ENCODE measurements at places on chromosomes 5 and 9.

GRCh38 chr9:38392235-38393127 is at the start of gene ALDH1B1:
Gene ALDH1B1, plus strand, starts transcription at chr9:38392702. Its CDS starts 3,047 bp downstream, at chr9:38395749.
- DNase-seq = peak; percentile 53

- no peak for DNase-seq
These were observed 5.6 kb upstream of the IL7R start for GRCh38 chr5:35850967-35851680.

DNA sequence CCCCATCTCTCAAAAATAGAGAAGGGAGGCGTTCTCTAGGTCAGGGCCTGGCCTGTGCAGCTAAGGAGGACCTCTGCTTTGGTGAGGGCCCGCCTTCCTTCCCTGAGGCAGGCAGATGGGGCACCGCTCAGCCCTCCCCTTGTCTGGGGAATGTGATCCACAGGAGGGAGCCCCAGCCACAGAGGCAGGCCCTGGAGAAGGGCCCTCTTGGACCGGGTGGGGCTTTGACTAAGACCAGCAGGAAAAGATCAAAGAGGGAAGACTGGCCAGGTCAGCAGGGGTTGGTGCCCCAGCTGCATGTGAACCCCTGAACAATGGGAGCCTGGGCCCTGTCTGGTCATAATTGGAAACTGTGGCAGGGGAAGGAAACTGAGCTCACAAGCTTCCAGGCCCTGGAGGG is 21.9 kb downstream of the PTPA start:
- no peak for DNase-seq

DNA sequence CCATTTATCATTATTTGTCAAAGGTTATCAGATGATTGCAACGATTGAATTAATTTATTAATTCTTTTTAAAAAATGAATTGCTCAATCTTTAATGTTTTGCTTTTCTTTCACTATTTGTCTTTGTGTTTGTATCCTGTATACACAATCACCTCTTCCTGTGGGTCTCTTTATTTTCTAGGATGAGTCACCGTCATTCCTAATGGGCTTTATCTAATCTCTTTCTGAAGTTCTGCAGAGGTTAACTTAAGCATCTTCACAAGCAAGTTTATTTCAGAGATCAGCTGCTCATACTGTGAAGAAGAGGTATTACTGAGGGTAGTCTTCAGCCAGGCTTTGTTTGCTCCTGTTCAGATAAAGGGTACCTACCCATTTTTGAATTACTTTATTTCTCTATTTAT is 323.9 kb downstream of the NNT start:
- no peak for DNase-seq

GRCh38 chr5:39341896-39342295 is 22.4 kb downstream of the C9 start:
- DNase-seq = no peak

GRCh38 chr5:154214371-154215106 is 24.0 kb downstream of the GALNT10 start:
- peak; percentile 62 for DNase-seq

DNA sequence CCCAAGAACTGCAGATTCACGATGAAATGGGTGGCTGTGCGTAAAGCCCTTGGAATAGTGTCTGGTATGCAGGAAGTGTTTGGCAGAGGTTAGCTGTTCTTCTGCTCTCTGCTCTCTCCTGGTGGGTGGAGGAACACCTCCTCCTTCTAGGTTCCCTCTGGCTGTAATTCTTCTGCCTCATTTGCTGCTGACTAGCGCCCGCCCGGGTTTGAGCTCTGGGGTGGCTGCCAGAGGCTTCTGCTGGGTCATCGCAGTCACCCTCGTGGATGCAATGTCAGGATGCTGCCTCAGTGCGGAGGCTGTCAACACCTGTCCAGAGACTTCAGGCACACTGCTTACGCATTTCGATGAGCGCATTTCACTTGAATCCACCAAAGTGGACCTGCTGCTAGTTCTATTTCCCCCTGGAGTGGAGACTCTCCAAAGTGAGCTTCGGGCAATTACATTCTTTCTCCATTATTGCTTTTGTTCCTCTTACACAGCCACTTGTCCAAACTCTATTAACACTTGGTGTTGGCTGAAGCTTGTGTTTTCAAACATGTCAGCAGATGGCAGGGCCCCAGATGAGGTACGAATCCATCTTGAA is 11.7 kb downstream of the DOCK2 start:
- no peak for DNase-seq

GRCh38 chr5:57488215-57488955 is 5.8 kb upstream of the ACTBL2 start:
- DNase-seq = peak; percentile 61

- DNase-seq = no peak
These were observed 79.1 kb downstream of the AOPEP start for GRCh38 chr9:94805585-94805984.

DNA sequence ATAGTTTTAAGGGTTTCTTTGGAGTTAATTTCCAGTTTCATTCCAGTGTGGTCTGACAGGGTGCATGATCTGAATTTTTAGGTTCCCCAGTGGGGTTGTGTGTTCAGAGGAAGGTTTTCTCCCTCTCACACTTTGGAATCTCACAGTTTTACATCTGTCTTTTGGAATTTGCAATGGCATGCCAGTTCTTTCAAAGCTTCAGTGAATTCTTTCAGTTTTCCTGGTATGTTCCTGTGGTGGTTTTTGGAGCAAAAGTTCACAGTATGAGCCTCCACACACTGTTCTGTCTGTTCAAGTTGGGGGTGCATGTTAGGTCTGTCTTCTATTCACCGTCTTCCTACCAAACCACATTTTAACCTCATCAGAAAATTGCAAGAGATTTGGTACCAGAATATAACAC is 624.2 kb downstream of the KCTD16 start:
- no peak for DNase-seq

GRCh38 chr5:139384591-139385051 is 1.5 kb upstream of the SLC23A1 start:
- DNase-seq = no peak

DNA sequence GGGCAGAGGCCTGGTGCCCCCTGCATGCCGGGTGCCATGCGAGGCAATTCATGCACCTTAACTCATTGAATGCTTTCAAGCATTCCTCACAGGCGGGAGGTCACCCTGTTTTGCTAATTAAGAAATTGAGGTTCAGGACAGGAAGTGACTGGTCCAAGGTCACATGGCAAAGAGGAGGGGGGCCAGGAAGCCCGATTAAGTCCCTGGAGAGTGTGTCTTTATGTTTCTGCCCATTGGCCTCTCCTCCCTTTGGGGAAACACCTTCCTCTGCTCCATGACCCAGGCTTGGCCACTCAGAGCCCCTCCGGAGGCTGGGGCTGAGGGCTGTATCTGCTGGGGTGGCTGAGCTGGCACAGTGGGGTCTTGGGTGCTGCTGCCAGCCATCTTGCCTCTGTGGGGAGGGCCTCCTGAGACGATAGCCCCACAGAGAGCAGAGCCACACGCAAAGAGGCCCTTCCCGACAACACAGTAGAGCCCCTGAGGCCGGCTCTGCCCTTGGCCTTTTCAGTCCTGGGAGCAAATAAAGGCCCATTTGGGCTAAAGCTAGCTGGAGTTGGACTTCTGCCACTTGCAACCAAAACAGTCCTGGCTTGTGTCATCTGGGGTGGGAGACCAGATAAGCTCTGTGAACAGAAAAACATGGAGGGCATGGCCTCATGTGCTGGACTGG is 90.8 kb upstream of the NEURL1B start:
- DNase-seq = no peak

- no peak for DNase-seq
These were observed 9.0 kb downstream of the FOCAD start for GRCh38 chr9:20693068-20693467.

All from HS-5 (cell line).